Activated T-helper 1 cell treated with anti-CD3 and anti-CD28 coated beads, Interleukin-12 subunit alpha, Interleukin-12 subunit beta, Interleukin-2, Interleukin-4 antibody, amounts not matched to agents 30 ng/mL and 10 ng/mL and 1 ng/mL, durations not matched to agents 14 hours and 24 hours and 36 hours (primary cell): ENCODE measurements at places on chromosomes 6 and 20. TPM values are rescaled to one million over a fixed set of nuclear protein-coding genes. Genes with fewer than 3 reads are reported as not detected.

The CRISP3 gene
- total RNA-seq = not detected in 2 replicates

The OR2B6 gene
- not detected in 2 replicates for total RNA-seq

GRCh38 chr20:48667481-48667880 lies 160.3 kb downstream of the PREX1 start:
- no peaks in the 10 kb centered on the region for H3K4me1 ChIP-seq
- H3K36me3 ChIP-seq = peaks cover 21% of the 10 kb centered on the region
- no peak overlapping the region for H3K27ac ChIP-seq

DNA sequence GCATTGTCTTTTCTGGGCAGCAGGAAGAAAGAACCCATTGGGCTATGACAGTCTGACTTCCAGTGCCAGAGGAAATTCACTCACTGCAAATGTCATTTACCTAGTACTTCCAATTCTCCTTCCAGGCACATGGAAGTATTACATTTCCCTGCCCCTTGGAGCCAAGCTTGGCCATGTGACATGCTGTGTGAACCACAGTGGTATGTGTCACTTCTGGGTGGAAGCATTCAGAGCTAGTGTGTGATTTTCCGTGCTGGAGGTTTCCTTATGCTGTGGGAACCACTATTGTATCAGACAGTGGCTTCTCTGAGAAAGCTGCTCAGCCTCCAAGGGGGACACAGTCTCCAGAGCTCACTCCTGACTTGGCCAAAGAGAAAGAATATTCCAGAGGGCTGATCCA lies 387.6 kb downstream of the CDC5L start:
- no peaks in the 10 kb centered on the region for H3K36me3 ChIP-seq
- no peak overlapping the region for H3K4me3 ChIP-seq
- peaks cover 2% of the 10 kb centered on the region for H3K27me3 ChIP-seq
- DNase-seq = no peak

GRCh38 chr6:48068278-48069251 lies 42.4 kb downstream of the PTCHD4 start:
- no peak for DNase-seq
- no peak overlapping the region for H3K27ac ChIP-seq
- H3K4me1 ChIP-seq = no peaks in the 10 kb centered on the region
- H3K4me3 ChIP-seq = no peak overlapping the region
- H3K27me3 ChIP-seq = peaks cover 19% of the 10 kb centered on the region

DNA sequence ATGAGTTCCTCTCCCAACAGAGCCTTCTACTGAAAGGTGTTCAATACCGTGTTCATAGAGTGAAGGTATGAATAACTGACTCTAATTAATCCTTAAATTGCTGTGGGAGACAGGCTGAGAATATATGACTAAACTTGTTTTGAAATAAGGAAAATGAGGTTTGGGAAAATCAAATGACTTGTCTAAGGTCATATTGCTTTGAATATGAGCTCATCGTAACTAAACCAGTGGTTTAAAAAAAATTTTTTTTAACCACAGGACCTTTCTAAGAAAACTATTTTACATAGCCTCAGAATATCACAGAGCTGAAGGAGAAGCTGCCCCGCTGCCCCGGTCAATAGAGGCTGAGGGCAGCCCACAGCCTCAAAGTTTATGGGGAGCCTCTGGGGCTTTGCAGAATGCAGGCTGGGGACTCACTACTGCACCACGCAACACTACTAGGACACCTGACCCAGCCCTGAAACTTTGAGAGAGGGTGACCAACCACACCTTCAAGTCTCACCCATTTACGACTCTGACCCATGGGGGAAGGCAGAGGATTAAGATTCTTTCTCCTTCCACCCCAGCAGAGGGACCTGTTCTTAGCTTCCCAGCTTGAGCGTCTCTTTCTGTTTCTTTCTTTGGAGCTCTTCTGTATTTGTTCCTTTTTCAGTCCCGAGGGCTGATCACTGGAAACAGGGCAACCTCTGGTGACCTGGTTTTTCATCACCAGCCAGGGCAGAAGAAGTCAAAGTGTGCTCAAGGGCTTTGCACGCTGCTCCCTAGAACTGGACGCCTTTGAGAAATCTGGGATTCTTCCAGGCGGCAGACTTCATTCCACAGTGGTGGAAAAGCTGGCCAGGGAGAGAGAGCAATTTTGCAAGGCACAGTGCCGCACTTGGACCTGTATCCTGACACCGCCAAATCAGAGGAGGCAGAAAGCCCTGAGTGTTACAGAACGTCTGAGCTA lies 220.2 kb downstream of the ATXN1 start:
- H3K36me3 ChIP-seq = peaks cover 28% of the 10 kb centered on the region
- no peaks in the 10 kb centered on the region for H3K27me3 ChIP-seq
- H3K27ac ChIP-seq = peak overlapping the region; percentile 44
- DNase-seq = no peak
- H3K4me3 ChIP-seq = no peak overlapping the region

DNA sequence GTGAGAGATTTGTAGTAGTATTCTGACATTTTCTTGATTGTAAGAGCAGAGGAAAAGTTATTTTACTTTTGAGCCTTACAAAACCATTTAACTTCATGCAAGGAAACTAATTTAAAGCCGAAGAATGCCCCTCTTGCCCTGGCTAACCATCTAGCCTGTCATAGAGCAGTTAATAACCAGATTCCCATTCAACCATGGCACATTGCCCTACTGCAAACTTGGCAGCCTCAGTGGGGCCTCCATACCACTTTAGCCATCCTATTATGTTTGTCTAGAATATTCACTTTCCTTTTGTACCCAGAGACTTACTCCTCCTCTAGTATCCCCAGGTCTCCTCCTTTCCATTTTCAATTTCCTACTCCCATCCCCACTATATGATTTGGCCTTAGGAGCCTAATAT lies 230.9 kb downstream of the TBC1D7 start:
- DNase-seq = no peak
- H3K36me3 ChIP-seq = no peaks in the 10 kb centered on the region
- no peak overlapping the region for H3K27ac ChIP-seq
